MM.1S (cell line): ENCODE measurements at places on chromosomes 6 and 20.

GRCh38 chr6:13653296-13653695 lies 38.2 kb downstream of the NOL7 start:
- DNase-seq: no peak

DNA sequence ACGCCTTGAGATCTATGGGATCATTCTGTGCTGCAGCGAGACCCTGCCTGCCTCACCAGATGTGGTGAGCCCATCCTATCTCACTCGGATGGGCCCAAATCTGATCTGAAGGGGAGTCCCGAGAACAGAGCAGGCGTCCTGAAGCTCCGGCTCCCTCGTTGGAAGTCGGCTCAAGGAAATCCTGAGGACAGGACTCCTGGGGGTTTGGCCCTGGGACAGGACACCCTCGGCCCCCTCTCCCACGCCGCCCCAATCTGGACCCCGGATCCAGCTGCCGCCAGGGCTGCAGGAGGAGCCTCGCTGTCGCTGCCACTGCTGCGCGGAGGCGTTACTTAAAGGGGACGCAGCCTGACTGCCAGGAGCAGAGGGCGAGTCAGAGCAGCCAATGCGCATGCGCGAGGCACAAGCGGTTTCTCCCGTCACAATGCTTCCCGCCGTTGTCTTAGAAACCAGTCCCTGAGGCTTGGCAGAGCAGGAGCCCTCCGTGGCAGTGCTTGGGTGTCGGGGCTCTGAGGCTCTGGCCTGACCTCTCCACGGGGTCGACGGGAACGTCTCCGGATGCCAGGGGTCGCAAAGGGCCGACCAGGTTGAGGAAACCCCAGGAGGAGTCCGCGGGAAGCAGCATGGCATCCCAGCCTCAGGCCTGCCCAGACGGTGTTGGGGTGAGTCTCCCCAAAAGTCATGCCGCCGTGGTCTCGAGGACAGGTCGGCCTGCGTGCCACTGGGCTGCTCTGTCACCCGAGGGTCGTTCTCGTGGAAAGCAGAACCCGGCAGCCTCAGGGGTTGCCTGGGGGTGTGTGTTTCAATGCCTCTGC lies 1567.8 kb upstream of the DEFB115 start:
- no peak for DNase-seq

DNA sequence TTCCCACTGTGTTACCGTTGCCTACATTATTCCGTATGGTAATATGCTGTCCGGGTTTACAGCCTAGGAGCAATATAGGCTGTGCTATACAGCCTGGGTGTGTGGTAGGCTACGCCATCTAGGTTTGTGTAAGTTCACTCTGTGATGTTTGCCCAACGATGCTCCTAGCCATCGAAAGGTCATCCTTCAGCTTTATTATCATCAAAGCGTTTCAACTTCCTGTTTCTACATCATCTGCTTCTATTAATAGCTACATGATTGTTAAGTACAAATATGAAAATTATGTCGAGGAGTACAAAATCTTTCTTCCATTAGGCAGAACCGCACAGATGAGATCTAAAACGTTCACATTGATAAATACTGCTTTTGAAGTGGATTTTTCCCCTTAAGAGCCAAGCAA lies 69.9 kb downstream of the PPP1R14C start:
- no peak for DNase-seq

DNA sequence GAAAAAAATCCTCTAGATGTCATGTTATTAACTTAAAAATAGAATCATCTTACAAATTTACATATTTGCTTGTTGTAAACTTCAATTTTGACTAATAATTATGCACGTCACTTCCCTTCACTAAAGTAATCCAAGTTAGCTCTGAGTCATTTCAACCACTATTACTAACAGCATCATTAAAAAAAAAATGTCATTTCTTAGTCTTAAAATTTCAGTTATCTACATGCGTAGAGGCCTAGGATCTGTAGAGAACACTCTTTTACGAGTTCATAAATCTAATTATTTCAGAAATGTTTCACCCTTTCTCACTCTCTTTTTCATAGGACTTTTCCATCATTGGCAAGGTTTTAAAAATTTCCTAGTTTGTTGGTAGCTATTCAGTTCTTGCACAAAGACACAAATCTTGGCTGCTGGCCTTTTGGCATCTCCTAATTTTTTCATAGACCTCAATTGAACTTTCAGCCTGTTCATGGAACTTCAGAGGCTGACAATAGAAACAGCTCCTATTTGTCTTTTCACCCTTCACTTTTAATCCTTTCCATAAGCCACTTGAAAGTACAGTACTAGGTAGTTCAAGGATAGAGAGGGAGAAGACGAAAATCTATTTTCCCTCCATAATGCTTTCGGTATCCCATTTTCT lies 61.5 kb downstream of the OGFRL1 start:
- no peak for DNase-seq
